ENCODE measurements at places on chromosomes 16 and 17.

- DNase-seq: no peak
Observed at GRCh38 chr17:14793237-14793636, 471.9 kb downstream of the PMP22 start.

GRCh38 chr17:34156741-34157589, 98.1 kb upstream of the CCL2 start:
- no peak for DNase-seq

- DNase-seq: no peak
Observed at GRCh38 chr16:57972306-57972705, 1.4 kb upstream of the CNGB1 start.

DNA sequence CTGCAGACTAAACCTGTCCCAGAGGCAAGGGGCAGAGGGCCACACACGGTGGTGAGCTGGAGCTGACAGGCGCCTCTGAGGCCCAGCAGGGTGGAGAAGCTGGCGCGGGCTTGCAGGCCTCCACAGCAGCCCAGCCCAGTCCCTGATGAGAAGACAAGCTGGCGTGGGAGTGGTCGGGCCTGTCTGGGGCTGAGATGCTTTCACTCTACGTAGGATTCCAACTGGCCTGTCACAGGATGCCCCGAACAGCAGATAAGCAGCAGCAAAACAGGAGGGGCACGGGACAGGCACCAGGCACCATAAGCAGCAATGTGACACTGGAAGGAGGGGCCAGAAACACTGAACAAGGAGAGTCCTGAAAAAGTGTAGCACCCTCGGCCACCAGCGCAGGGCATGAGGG, 40.1 kb downstream of the PEMT start:
- DNase-seq: no peak

GRCh38 chr17:8142158-8142886, 9.9 kb downstream of the PER1 start:
- no peak for DNase-seq

DNA sequence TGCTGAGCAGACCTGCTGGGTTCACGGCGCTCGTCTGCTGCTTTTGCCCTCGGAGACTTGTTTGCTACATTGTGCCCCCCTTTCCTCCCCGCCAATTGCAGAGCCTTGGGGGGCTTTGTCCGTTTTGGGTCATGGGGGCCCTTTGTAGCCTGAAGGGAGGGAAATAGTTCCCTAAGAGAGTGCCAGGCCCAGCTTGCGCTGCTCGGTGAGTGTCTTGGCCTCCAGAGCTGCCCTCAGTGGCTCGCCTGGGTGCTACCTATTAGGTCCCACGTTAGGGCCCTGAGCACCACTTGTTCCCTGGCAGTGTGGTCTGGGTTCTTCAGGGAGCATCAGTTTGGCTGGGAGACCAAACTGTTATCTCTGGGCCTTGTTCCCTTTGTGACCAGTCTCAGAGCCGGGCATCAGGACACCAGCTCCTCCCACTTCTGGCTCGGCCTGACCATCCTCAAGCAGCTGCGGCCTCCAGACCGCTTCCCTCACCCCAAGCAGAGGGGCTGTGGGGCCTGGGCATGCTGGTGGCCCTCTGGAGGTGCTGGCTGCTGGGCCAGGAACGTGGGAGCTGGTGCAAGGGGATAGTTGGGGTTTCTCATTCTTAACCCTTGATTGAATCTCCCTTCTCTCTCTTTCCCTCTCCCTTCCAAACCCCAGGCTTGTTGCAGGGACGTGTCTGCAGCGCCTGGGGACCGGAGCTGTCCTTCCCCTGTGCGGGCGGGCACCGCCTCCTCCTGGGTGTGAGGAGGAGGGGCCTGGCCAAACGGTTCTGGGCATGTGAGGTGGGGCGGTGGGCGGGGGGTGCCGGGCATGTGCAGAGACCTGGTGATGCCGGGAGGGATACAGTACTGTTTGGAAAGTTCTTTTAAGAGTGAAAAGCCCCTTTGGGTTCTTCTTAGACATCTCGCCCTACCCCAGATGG, 16.0 kb upstream of the ITGB4 start:
- no peak for DNase-seq

DNA sequence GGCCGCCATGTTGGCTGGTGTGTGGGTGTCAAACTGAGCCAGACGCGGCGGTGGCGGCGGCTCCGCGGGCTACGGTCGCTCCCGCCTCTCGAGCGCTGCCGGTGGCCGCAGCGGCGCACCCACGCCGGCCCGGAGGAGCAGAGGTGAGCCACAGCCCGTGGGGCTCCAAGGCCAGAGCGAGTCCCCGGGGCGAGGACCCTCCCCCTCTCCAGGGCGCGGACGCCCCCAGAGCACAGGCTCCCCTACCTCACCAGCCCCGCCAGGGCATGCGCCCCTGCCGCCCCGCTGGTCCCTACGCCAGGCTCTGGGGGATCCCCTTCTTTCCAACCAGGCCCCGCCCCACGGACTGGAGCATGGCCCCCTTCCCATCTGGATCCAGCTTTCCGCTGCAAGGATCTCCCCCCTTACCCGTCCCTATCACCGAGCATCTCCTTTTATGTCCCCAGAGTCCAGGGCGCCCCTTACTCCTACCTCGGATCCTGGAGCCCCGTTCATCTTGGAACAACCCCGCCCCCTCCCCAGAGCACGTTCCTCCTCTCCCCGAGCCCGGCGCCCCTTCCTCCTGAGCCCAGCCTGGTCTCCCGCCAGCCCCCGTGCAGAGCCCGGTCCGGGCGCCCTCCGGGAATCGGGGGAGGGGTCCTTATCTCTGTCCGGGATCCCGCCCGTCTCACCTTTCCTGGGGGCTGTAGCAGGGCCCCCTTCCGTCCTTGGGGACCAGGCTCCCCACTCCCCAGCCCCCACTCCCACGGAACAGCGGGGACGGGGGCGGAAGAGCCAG, 412 bp downstream of the EPN2 start:
- DNase-seq: no peak

- DNase-seq: no peak
Observed at GRCh38 chr16:7482596-7483290, 150.1 kb downstream of the RBFOX1 start.

GRCh38 chr17:74212913-74213791, at the start of gene TTYH2:
TSS of gene TTYH2 (plus strand) at chr17:74213571. CDS start at chr17:74213588, 17 bp downstream.
- peak; percentile 85 for DNase-seq

DNA sequence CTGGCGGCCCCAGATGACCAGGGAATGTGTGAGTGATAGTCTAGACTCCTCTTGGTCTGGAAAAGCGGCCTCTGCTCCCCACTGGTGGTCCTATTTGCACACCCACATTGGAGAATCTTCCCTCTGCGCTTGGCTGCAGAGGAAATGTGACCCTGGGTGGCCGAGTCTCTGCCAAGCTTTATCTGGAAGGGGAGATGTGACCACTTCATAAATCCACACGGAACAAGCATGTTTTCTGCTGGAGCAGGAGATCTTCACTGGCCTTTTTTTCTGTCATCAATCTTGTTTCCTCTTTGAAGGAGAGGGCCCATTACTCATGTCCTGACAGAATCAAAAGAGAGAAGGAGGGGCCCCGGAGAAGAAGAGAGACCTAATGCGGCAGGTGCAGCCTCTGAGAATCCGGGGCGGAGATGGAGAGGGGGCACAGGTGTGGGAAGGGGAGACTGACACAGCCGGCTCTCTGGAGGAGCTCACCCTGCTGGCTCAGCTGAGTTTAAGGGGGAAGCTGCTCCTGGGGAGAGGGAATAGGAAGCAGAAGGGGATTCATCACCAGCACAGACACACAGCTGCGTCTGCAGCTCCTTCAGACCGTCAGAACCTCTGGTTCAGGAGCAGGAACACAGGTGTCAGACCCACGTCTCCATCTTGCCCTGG, 116.3 kb downstream of the SOX9 start:
- no peak for DNase-seq

GRCh38 chr17:44279666-44280391, 11.9 kb upstream of the SLC4A1 start:
- peak; percentile 86 for DNase-seq

- no peak for DNase-seq
Observed at GRCh38 chr17:41553987-41554680, 17.7 kb downstream of the KRT9 start.

DNA sequence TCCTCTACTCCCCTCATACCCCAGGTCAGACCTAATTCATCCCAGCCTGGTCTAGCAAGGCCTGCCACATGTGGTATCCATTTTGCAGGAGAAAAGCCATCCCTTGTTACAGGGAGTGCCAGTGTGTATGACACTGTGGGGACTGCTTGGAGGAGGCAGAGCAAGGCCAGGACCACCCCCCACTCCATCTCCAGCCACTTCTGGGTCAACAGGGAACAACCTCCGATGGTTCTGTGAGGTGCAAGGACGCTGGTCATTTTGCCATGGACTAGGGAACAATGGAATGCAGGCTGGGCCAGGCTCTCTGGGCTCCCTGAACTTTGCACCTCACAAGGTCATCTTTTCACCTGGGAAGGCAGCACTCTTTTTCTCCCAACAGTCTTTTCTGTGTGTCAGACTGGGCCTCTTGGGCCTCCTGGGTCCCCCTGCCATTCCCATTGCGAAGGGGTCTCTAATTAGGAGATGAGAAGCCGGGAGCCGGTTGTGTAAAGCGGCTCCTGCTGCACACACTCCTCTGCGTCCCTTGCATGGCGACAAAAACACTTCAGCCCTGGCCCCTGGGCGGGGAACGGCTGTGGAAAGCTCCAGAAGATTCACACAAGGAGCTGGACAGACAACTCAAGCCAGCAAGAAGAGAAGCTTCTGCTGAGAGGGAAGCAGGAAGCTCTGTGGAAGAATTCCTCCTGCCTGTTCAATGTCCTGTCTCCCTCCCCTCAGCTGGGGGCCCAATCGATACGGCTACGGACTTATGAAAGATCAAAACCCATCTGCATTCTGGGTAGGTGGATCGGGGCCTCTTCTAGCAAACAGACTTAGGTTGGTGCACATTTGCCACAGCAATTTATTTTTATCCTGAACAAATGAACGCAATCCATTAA, 38.5 kb upstream of the MTSS2 start:
- DNase-seq: no peak

GRCh38 chr16:88264641-88265285, 118.0 kb upstream of the ZNF469 start:
- peak; percentile 0 for DNase-seq

- no peak for DNase-seq
Observed at GRCh38 chr17:64277831-64278562, 14.9 kb upstream of the TEX2 start.

DNA sequence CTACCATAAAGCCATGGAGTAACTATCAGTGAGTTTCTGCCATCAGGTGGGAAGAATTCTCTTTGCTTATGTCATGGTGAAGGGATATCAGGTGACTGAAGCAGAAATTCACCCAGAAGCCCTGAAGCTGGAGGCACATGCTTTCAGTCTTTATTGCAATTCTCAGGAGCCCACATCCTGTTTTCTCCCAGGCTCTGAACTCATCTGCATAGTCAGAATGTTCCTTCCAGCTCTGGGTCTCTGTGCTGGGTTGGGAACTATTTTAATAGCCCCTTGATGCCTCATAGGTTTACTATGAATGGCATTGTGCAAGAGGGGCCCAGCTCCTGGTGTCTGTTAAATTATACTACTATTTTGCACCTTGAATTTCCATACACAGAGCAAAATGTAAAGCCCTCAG, 198.4 kb upstream of the SOX9 start:
- no peak for DNase-seq

DNA sequence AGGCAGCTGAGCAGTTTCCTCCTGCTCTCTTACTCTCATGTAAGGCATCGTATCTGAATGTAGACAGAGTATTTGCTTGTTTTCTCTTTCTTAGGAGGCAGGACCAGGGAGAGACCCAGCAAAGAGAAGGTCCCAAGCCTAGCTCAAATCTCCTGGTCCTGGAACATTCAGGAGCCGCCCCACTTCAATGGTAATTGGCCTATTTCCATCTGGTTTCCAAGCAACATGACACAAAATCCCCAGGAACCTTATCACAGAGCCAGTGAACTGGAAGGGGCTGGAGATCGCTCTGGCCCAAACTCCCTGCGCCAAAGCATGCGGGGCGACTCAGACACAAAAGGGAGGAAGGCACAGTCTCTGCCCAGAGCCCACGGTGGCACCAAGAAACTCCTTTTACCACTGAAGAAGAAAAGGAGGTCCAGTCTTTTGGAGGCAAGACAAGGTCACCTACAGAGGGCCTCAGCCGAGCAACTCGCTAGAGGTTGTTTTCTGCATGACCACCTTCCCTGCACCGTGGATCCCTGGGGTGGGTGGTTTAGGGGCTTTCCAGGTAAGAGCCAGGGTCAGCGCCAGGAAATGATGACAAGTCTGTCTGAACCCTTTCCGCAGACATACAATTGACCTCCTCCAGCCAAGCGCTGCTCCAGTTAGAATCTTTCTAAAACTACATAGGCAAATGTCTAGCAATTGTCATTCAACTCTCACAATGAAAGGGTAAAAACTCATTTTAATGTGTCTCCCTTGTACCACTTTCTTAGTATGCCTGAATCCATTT, 394.7 kb downstream of the SOX9 start:
- no peak for DNase-seq

GRCh38 chr17:16937431-16937830, 34.5 kb downstream of the TNFRSF13B start:
- DNase-seq: no peak

- no peak for DNase-seq
Observed at GRCh38 chr16:75304521-75305363, 53.3 kb upstream of the BCAR1 start.

DNA sequence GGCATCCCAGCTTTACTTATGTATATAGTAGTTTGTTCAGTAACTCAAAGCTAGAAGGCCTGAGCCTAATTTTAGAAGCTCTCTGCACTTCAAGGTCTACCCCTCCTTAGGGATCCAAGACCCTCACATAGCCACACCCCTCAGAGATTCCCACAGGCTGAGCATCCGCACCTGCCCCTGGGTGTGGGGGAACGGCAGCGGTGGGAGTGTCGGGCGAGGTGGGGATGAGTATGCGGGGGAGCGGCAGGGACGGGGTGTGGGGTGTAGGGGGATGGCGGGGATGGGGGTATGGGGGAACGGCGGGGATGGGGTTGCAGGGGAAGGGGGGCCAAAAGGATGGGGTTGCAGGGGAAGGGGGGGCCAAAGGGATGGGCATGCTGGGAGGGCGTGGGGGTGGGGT, 24.9 kb upstream of the BEAN1 start:
- DNase-seq: no peak

GRCh38 chr17:33651686-33652085, 358.6 kb upstream of the ASIC2 start:
- DNase-seq: peak; percentile 1

- DNase-seq: no peak
Observed at GRCh38 chr17:34095106-34095505, 160.0 kb upstream of the CCL2 start.

DNA sequence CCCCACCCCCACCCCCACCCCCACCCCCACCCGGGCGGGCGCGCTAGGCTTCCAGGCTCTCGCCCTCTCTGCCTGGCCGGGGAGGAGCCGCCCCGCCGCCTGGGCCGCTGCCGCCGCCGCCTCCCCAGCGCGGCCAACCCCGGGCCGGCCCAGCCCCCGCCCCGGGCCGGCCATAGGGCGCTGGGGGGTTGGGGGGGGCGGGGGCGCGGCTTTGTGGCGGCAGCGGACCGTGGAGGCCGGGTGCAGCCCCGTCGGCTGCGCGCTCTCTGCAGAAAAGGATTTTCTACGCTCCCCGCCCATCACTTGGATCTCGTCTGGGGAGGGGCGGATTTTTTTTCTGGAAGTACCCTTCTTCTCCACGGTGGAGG, 230.9 kb downstream of the MRTFB start:
- no peak for DNase-seq

DNA sequence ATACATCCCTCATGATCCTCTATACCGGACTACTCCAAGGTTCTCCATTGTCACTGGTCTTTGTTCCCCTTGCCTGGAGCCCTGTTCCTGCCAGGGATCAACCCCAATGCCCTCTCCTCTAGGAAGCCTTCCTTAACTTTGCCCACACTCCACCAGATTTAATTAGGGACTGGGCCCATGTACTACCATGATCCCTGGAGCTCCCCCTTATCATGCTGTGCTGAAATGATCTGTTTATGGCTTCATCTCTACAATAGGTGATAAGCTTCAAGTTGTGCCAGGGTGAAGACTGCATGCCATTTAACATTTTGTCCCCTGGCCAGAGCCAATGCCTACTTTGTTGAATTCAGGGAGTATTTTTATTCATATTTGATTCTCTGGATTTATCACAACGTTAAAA, 17.9 kb upstream of the IRX5 start:
- DNase-seq: no peak
